ENCODE measurements at places on chromosomes 4 and X. TPM values are rescaled to one million over a fixed set of nuclear protein-coding genes. Genes with fewer than 3 reads are reported as not detected.

Gene PRDM5
- total RNA-seq, result 21.8 TPM

Gene GRID2
- total RNA-seq, result not detected

Gene PDZD4
- 0.33 TPM for total RNA-seq

Gene RENBP
- total RNA-seq, result 1.5 TPM

Gene SMPX
- total RNA-seq, result not detected

Gene CT45A5
- total RNA-seq, result not detected

Gene CD40LG
- total RNA-seq, result not detected

All from smooth muscle cell of trachea (primary cell).